ENCODE measurements at places on chromosomes 2 and 18.

- DNase-seq, result no peak
Observed at GRCh38 chr2:197208841-197209240, 101.7 kb downstream of the ANKRD44 start.

DNA sequence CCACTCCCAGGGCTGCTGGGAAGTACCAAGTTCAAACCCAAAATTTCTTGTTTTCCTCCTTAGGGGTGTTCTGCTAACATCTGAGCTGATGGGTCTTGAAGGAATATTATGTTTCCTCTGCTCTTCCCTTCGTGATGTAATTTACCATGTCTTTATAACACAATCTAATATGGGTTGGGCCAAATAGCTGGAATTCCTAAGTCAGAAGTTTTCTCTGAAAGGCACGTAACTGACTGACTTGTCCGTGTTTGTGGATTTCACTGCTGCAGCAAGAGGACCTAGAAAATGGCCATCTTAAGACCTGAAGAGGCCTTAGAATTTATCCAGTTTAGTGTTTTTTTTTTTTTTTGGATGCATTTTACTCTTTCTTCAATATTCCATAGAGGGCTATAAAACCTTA lies 256.7 kb downstream of the DCDC2C start:
- no peak for DNase-seq

DNA sequence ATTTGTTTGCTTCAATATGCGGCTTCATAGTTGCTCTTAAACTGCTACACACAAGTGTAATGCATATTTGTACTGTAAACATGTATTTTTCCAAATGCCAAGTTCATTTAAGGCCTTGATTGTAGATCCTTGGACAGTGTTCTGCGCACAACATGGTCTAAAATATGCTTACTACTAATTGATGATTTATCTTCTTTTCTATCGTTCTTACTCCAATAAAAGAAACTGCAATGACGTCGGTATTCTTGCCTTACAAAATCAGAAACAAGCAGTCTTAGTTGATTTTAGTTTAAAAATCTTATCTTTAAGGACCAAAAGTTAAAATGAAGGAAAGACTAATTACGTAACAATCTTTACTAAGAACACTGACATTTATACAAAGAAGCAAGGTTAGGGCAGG lies 224.3 kb upstream of the SMAD7 start:
- DNase-seq, result no peak

DNA sequence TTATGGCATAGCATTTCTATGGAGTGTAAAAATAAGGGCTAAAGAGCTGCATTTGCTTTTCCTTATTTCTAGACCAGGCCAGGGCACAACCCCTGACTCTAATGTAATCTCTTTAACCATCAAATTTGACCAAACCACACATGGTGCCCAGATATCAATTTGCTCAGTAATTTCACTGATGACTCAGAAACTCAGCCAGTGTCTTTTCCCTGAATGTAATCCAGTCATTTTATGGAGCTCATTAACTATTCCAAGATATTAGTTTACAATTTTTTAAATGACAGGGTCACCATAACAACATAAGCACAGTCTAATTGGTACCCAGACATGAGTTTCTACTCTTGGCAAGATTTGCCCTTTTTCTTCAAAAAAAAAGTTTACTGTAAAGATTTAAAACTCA lies 270.8 kb upstream of the AGAP1 start:
- DNase-seq, result no peak

DNA sequence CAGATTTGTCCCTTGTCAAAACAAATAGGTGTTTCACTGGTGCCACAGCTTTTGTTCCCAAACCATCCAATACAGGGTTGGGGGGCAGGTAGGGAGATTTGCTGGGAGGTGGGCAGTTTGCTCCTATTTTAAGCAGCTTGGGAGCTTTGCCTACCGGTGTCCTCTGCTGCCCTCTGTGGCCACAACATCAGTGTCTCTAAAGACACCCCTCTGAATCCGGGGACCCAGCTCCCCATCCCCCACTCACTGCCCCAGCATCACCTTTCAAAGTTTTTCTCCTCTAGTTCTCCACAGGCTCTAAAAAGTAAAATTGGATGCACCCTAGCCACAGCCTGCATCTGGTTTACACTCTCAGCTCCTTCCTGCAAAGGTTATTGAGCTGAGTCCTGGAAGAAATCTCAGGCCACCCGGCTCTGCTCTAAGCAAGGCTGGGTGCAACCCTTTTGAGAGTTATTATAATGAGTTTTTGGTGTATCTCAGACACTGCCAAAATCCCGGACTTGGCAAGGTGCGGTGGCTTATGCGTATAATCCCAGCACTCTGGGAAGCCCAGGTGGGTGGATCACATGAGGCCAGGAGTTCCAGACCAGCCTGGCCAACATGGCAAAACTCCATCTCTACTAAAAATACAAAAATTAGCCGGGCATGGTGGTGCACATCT lies 2.9 kb upstream of the EPAS1 start:
- peak; percentile 33 for DNase-seq

DNA sequence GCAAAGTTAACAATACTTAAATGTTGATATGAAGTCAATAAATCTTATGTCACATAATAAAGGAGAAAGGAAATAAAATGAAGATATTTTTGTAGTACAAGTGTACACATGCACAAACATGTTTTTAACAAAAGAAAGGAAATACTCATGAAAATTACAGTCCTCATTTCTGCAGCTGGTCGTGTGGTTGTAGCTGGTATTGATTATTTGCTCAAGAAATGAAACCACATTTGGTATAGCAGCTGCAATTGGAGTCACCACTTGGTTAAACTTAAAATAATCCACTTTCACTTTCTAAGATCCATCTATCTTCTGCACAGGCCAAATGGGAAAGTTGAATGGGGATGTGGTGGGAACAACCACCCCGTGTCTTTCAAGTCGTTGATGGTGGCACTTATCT lies 580.5 kb upstream of the NRXN1 start:
- no peak for DNase-seq

DNA sequence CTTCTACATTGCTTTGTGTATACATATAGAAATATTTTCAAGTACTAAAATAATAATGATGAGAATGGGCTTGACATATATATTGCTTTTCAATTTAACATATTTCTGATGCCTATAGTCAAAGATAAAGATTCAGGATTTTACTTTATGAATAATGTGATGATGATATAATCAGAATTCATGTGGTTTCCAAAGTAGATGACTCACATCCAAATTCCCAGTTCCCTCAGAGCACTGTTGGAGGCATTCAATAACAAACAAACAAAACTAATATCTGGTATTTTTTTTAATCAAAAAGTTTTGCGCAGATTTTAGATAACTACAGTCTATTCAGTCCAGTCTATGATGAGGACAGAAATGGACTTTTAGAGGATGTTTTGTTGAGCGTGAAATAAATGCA lies 2094.5 kb upstream of the CELF4 start:
- peak; percentile 27 for DNase-seq

DNA sequence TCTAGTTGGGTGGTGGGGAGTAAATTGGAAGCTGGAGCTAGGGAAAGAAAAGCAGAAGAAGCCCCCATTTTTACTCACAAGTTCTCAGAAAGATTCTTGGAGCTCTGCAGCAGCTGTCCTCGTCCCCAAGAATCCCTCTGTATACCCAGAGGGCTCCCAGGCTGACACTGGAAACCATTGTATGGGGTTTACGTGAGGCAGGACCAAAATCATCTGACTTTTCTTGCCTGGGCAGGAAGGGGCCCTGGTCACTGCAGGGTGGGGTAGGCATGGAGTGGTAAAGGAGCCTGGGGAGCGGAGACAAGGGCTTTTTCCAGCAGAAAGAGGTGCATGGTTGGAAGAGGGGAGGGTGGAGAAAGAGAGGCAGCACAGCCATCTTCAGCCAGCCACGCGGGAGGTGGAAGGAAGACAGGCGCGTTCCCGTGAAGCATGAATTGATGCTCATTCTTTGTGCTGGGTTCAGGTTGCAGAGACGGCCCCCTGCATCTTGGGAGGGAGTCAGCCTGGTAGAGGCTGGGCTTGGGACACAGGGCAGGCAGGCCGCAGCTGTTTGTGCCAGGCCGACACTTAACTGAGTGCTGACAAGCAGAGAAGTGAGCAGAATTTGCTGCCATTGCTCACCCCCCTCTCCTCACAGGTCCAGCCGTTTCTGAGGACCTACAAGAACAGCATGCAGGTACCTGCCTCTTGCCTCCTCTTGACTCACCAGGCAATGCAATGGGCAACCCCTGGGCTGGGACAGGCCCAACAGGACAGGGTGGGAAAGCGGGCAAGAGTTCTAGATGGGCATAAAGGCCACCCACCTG lies 94.8 kb downstream of the PLB1 start:
- no peak for DNase-seq

DNA sequence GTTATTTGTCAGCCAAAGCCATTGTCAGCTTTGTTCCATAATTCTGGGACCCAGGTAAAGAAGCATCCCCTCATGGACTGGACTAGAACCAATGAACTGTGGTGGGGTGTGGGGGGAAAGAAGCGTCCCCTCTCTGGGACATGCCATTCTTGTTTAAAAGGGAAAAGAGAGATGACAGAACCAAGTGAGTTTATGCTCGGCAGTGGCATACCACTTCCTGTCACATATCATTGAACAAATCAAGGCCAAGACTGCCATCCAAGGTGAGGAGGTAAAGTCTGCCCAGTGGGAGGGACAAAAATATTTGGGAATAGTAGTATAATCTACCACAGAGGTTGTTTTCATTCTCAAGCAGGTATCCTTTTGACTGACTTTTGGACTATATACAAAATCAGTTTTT lies 4.7 kb upstream of the GLS start:
- DNase-seq, result no peak

GRCh38 chr2:19272941-19273470 lies 85.4 kb downstream of the OSR1 start:
- peak; percentile 14 for DNase-seq

DNA sequence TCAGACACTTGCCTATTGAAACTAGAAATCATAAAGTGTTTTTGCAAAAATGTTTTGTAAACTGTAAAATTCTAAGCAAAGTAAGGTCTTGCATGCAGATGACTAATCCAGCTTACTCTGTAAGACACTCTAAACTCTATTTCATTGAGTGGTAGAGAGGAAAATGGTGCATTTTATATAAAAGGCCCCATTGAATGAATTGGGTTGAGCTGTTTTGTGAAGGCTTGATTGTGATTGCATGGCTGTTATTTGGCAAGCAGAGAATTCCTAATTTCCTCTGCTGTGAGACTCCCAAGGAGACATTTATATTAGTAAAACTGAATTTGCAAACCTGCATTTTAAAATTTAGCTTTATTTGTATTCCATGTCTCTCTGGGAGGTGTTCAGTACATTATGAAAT lies 234.5 kb downstream of the PARD3B start:
- no peak for DNase-seq

DNA sequence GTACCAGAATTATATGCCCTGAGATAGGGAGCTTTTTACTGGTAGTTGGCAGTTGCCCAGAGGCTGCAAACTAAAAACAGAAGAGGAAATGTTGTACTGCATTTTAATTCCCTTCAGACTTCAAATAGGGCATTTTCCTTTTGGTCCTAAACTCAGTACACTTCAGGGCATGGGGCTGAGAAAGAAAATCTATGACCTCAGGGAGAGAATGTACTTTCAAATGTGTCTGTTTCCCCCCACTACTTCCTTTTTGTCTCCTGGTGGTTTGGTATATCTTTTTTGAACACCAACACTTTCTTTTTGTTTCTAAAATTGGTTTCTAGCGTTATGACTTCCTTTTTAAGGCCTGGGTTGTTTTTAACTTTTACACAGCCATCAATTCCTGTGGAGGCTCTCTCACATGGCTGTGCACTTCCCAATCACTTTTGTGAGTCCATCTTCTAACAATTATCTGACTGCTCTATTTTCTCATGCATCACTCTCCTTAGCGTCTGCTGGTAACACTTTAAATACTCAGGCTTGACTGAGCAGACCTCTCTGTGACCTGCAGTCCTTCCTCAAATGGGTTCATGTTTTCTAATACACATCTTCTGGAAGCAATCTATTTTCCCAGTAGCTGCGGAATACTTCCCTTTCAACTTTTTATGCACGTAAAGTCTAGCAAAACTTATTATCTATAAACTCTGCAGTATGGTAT lies 596.0 kb downstream of the LRP1B start:
- no peak for DNase-seq

- DNase-seq, result no peak
Observed at GRCh38 chr2:205571360-205571959, 110.8 kb upstream of the NRP2 start.

- no peak for DNase-seq
Observed at GRCh38 chr18:65941482-65941881, 190.7 kb downstream of the CDH7 start.

Data from SW480 (cell line).